Adrenal gland (tissue), 19 donors: ENCODE measurements at places on chromosomes 5 and 9.

- DNase-seq, result no peak
Measured at GRCh38 chr9:131625790-131626670, 80.7 kb downstream of the PRRT1B start.

DNA sequence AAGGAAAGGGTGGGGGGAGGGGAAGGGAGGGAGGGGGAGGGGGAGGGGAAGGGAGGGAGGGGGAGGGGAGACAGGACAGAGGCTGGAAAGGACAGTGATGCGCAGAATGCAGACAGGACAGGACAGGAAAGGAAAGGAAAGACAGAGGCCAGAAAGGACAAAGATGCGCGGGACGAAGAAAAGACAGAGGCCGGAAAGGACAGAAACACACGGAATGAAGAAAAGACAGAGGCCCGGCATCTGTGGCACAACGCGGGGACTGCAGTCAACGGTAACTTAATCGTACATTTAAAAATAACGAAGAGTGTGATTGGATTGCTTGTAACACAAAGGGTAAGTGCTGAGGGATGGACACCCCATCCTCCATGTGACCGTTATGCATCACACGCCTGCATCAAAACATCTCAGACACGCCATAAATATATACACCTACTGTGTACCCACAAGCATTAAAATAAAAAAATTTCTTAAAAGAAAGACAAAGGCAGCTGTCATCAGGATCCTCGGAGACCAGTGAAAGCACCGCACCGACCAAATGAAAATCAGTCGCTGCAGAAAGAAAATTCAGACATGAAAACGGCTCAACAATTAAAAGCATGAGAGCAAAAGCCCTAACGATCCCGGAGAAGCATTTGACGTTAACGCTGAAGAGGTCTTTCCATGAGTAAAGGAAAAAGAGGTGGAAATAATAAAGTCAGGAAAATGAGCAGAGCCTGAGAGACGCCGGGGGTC is 52.9 kb upstream of the EXOC3 start:
- no peak for DNase-seq

DNA sequence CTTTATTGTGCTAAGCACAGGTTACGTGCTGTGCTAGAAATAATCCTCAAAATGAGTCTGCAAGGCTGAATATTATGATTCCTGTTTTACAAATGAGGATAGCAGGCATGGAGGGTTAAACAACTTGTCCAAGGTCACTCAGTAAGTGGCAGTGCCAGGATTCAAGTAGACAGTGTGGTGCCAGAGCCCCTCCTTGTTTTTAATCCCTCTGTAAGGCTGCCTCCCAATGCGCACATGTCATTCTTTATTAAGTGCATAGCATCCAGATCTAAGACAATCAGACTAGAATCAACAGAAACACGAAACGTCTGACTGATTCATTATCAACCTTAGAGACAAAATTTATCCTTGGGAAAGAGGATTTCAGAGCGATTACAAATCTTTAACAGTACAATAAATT is 199.6 kb downstream of the SMARCA2 start:
- DNase-seq, result no peak

- DNase-seq, result no peak
Measured at GRCh38 chr5:43154469-43154868, 33.8 kb downstream of the ZNF131 start.

- DNase-seq, result no peak
Measured at GRCh38 chr5:73116506-73116905, 3.9 kb upstream of the TMEM171 start.

DNA sequence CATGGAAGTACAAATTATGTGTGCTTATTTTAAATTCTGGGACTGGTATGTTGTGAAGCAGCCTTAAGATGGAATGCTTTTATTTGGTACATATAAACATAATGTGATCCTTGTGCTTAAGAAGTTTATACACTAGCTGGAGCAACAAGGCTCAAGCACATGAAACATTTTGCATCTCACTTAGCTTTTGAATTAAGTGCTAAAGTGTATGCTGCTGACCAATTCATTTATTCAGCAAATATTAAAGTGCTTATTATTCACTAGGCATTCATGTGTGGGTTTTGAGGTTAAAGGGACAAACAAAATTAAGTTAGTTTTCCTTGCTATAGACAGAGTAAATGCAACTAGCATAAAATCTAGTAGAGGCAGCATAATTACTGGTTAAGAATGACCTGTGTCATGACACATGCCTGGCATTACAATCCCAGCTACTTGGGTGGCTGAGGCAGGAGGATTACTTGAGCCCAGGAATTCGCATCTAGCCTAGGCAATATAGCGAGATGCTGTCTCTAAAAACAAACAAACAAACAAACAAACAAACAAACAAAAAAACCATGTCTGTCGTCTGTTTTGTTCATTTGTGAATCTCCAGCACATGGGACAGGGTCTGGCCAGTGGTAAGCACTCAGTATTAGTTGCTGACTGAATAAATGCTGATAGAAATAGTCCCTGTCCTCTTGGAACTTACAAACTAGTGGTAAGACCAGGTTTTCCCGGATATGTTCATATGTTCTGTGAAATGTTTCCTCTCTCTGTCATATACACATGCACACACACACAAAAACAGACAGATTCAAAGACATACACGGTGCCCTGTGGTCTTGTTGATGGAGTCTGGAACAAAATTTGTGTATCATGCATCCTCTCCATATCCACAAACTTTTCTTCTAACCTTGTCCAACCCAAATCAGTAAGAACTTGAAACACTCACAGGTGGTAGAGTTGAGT is 41.9 kb upstream of the TNFAIP8 start:
- DNase-seq, result no peak
